ENCODE measurements at places on chromosomes 5 and 9.

DNA sequence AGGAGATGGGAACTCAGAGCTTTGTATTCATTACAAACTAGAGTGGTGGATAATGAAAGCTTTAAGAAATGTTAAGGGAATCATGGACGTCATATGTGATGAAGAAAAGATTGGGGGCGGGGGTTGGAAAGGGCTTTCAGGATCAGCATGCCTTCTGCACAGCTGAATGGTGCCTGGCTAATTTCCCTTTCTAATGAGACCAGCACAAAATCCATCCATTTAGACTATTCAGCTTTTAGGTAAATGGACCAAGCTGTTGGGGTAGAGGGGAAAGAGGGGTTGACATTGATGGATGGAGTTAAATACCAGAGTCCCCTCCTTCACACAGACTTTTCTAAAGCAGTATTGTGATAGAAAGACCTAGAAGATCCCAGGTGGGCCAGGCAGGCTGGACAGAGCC lies 737.9 kb upstream of the WWC1 start:
- DNase-seq, result no peak

DNA sequence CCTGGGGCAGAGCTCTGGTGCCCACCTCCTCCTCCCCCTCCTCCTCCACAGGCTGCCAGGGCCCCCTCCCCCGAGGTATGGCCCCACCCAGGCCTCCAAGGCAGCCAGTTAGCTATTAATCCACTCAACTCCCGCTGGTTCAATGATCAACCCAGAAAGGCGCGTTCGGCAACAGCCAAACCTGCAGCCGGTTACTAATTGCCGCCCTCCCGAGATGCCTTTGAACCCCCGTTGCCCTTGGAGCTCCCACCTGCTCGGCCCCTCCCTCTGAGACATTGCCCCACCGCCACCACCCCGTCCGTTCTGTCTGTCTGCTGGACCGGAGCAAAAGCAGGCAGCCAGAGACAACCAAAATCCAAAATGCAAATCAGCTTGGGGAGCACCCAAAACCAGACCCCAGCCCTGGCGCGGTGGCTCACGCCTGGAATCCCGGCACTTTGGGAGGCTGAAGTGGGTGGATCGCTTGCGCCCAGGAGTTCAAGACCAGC lies 25.8 kb downstream of the NOTCH1 start:
- DNase-seq, result no peak

DNA sequence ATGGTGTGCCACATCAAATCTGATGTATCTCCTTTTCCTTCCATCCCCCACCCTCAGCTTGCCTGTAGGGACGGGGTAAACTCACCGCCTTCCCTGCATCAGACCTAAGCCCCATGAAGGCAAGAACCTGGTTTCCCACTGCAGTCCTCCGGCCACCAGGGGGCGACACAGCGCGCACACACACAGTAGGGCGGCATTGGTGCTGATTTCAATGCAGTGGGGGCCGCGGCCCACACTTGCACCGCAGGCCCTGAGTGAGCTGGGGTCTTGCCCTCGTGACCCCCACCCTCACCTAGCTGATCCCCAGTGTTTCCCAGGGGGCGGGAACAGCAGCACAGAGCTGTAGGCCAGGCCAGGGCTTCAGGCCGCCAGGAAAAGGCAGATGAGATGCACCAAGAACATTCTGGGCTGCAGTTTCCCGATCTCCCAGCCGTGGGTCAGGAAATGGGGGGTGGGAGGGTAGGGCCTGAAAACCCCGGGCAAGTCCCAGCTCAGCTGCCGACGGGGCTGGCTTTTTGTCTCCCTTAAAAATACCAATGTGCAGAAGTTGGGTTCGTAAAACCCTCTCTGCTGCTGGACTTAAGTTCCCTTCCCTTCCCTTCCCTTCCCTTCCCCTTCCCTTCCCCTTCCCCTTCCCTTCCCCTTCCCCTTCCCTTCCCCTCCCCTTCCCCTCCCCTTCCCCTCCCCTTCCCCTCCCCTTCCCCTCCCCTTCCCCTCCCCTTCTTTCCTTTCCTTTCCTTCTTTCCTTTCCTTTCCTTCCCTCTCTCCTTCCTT lies 19.5 kb downstream of the FAM163B start:
- DNase-seq, result no peak

GRCh38 chr9:134548185-134548584 lies 93.4 kb upstream of the COL5A1 start:
- no peak for DNase-seq

DNA sequence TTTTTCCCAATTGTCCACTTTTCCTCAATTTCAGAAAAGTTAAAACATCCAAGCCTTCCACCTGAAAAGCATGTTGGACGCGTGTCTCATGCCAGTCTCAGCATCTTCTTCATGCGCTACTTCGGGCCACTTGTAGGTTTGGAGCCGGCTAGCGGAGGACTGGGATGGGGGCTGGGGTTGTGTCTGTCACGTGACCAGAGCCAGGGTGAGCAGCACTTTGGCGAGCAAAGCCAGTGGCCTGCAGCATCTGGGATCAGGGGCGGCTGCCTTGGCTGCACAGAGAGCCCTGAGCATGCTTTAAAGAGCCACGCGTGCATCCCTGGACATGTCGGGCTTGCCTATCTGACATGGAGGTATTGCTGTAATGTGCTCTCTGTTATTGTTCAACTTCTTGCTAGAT lies 41.2 kb downstream of the SLC6A3 start:
- DNase-seq, result no peak

GRCh38 chr5:80622756-80623155 lies 31.7 kb upstream of the MSH3 start:
- DNase-seq, result no peak

GRCh38 chr5:149414405-149415065 lies 35.4 kb upstream of the IL17B start:
- DNase-seq, result no peak

- DNase-seq, result no peak
Measured at GRCh38 chr9:134035041-134036039, 10.1 kb downstream of the BRD3OS start.

GRCh38 chr5:57259704-57260103 lies 85.8 kb downstream of the GPBP1 start:
- DNase-seq, result no peak

DNA sequence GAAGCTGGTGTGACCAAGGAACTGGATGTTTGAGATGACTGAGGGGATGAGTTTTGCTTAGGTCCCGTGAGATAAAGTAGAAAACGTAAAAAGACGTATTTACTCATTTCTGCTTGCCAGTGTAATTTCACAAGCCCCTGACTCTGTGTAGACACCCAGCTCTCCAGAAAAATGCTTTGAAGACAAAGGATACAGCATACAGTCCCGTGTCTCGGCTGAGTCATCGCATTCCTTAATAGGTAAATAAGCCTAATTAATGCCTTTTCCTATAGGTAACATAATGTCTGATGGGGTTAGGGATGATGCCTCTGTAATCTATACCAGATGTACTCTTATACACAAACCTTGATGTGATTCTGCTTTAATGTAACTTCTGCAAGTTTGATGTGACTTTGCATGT lies 20.2 kb downstream of the S100Z start:
- DNase-seq, result no peak

- no peak for DNase-seq
Measured at GRCh38 chr5:129377504-129377903, 82.6 kb upstream of the ADAMTS19 start.

DNA sequence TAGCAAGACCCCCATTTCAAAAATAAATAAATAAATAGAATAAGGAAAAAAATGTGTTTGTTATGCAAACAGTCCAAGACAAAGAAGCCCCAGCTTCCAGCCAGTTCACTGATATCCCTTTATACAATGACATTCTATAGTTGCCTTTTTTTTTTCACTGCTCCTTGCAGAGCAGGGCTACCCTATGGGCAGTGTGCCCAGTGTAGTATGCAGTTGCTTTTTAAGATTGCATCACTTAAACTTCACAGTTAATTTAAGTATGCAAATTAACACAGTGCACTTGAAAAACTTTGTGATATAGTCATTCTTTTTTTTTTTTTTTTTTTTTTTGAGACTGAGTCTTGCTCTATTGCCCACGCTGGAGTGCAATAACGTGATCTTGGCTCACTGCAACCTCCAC lies 40.8 kb upstream of the ARRDC3 start:
- DNase-seq, result no peak

DNA sequence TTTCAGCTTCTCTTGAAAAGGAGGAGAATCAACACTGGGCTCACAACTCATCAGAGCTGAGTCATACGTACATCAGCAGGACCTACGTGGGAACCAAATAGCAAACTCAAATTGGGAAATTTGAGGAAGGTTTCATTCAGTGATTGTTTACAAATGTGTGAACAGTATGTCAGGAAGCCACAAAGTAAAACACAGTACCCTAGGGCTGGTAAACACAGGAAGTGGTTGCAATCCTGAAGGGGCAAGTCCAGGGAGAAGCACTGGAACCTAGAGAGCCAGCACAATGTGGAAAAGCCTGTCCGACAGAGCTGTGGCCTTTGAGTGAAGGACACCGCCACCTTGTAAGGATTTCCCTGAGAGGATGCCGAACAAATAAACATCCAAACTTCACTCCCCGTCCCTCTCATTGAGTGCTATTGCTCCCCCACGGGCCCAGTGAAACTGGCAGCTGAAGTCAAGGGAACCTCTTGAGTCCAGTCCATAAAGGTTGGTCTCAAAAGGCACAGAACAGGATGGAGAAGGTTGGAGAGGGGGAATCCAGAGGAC lies 26.7 kb upstream of the RICTOR start:
- DNase-seq, result no peak

GRCh38 chr9:99626426-99626825 lies 195.3 kb upstream of the NR4A3 start:
- no peak for DNase-seq

GRCh38 chr5:98416541-98416940 lies 356.9 kb upstream of the RGMB start:
- no peak for DNase-seq

DNA sequence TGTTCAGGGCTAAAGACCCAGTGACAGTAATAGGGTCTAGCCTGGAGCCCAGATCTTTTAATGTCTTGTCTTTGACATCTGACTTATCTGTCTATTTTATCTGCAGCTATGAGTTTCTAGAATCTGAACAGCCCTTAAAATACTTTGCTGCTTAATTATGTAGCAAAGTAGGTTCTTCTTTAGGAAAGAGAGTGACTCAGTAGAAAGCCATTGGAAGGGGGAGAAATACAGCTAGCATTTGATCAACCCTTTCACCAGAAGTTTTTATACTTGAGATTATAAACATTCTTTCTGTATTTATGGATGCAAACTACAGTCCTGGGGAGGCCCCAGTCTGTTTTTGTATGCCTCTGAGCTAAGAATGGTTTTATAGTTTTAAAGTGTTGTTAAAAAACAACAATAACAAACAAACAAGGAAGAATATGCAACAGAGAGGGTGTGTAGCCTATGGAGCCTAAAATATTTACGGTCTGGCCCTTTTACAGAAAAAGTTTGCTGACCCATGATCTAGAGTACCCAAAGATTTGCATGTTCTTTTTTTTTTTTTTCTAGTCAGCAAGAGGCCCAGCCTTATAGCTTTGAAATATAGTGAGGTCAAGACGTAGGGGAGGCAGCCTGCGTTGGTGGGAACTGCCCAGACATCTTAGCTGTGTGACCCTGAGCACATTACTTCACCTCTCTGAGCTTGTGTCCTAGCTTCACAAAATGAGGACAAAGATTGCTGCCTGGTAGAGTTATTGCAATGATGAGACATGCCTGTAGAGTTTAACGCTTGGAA lies 9.7 kb downstream of the GSN start:
- DNase-seq, result no peak

DNA sequence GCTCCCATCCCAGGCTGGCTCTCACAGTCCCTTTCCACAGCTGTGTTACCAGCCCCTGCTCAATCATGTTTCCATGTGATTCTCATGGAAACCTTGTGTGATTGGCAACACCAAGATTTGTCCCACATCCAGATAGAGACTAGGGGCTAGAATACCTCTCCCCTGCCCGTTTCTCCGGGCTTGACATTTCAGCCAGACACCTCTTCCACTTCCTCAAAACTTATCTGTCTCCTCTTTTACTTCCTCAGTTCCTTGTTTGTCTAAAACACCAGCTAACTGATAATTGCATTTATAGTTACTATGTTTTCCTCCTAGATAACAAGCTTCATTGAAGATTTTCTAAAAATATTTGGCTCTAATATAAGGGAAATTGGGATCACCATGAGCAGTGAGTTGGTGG lies 16.6 kb upstream of the KCNMB1 start:
- no peak for DNase-seq

DNA sequence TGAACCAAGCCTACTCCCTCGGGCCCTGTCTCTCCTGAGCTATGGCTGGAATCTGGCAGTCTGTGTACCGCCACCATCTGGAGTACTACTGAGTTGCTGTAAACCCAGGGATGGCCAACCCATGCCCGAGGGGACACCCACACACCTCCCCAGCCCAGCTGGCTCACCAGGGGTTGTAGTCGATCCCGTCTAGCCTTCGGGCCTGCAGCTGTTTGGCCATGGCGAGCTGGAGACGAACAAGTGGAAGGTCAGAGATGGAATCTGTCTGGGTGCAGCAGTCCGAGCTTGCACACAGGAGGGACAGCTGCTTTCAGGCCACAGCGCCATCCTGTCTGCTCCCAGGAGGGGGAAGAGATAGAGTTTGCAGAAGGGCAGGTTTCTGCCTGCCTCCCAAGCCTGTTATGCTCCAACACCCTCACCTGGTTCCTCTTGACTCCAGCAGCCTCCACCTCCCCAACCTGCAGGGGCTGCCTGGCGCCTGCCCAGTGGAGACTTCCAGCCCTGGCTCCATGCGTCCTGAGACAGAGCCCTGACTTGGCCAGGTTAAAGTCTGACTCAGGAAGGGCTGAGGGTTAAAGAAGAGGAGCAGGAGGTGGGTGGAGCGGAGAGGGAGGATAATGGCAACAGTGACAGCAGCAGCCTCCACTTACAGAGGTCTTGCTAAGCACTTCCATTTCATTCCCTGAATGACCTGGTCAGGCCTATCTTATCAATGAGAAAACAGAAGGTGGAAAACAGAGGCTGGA lies 15.8 kb upstream of the SPOUT1 start:
- DNase-seq, result no peak

- DNase-seq, result no peak
Measured at GRCh38 chr5:61953913-61954312, 352.1 kb upstream of the KIF2A start.

- DNase-seq, result no peak
Measured at GRCh38 chr9:89015336-89015735, 24.1 kb downstream of the S1PR3 start.

DNA sequence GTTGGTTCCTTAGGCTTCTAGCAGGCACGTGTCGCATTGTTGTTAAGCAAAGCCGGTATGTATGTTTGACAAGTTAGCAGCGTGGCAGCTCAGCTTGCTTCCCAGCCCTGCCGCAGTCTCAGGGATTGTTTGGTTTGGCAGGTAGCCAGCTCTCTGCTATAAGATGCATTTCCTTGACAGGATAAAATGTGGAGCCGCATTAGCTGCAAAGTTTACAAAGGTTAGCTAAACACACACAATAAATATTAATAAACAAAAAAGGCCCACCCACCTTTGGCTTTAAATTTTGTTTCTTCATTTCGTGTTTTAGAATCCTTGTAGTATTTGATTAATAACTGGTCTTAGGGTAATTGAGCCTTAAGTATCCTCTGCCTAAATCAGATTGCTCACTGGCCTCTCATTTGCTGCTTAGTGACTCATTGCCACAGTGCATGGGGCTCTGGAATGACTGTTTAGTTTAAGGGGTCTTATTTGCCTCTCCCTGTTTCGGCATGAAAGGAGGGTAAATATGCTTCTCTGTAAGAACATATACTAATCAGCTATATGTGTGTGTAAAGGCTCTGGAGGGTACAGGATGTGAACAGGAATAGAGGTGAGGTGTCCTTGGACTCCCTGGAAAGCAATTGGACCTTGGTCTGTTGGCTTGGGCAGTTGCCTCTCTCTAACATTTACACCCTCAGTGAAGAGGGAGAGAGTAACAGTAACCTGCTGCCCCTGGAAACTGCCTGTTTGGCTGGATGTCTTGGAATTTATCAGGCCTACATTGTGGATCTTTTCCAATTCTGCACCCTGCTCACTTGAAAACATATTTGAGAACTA lies 122.0 kb downstream of the GDNF start:
- no peak for DNase-seq

- DNase-seq, result no peak
Measured at GRCh38 chr5:11780641-11781345, 123.5 kb downstream of the CTNND2 start.

Measured in cortex of kidney (tissue), 1 donor.